NCI-H1694 treated with DMSO at 0.1 percent for 48 hours (cell line): ENCODE measurements at places on chromosomes 7 and 10.
A peak's percentile ranks its signal among the peaks of the same experiment; 100 is the strongest.

- DNase-seq = no peak
These were observed 63.5 kb downstream of the FRMPD2 start for GRCh38 chr10:48210966-48211365.

GRCh38 chr10:112973805-112974204 lies 23.8 kb downstream of the TCF7L2 start:
- no peak for DNase-seq

- DNase-seq = no peak
These were observed 75.5 kb downstream of the NRP1 start for GRCh38 chr10:33258967-33259366.

- DNase-seq = no peak
These were observed 9.5 kb upstream of the LMTK2 start for GRCh38 chr7:98097042-98097645.

- no peak for DNase-seq
These were observed 117.6 kb upstream of the DNAJB12 start for GRCh38 chr10:72472306-72472705.

GRCh38 chr7:22411977-22412693 lies 55.2 kb upstream of the RAPGEF5 start:
- no peak for DNase-seq

DNA sequence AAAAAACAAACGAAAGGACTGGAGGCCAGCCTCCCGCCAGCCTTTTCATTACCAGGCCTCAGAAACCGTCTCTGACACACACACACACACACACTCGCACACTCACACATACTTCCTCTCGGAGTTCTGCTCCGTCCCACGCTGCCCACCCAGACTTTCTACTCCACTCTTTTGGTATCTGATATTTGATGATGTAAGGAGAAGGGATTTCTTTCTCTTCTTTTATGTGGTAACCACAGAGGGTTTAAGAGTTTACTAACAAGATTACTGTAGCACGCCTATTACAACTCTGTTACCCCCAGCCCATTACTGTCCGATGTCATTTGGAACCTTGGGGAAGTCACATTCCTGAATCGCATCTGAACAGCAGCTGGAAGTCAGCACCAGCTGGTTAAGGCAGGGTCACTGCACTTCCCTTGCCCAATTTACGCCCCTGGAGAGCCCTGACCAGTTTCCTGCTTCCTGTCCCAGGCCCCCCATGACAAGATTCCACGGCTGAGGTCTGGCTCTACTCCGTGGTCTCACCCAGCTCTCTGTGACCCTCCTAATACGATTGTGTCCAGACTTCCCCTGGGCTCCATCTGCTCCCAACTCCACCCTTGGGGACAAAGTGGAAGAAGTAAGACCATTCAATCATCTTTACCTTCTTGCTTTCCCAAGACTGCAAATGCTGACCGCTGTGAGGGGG lies 1.1 kb downstream of the DENND2A start:
- no peak for DNase-seq

GRCh38 chr10:118924493-118924892 lies 105.0 kb upstream of the NANOS1 start:
- DNase-seq = no peak

DNA sequence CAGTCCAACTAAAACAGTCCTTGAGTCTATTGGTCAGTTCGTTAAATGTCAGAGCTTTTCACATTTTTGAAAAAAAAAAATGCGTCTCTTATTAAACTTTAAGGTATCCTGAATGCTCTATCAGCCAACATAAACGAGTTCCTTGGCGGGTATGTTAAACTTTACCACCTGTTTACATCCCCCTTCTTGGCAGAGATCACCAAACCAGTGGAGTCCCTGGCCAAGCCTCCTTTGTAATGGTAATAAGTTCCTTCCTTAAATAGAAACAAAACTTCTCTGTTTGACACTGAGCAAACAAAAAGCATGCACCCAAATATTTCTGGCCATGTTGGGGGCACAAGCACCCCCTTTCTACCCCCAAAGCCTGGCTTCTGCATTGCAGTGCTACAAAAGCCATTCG lies 3.2 kb downstream of the TRIL start:
- DNase-seq = no peak

DNA sequence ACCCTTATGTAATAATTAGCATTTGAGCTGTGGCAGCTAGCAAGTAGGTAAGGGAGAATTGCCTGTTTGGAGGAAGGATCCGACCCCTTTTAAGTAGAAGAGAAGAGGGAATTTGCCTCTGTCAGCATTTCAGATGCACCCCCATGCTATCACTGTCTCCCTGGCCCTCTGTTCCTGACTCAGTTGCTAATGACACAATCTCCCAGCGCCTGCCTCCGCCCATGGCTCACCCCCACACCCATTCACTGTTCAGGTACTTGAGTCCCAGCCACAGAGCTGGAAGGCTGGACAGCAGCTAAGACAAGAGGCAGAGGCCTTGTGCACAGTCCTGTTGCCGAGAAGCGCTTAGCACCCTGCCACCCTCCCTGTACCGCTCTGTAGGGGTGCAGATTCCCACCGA lies 512.3 kb upstream of the GALNT17 start:
- no peak for DNase-seq

DNA sequence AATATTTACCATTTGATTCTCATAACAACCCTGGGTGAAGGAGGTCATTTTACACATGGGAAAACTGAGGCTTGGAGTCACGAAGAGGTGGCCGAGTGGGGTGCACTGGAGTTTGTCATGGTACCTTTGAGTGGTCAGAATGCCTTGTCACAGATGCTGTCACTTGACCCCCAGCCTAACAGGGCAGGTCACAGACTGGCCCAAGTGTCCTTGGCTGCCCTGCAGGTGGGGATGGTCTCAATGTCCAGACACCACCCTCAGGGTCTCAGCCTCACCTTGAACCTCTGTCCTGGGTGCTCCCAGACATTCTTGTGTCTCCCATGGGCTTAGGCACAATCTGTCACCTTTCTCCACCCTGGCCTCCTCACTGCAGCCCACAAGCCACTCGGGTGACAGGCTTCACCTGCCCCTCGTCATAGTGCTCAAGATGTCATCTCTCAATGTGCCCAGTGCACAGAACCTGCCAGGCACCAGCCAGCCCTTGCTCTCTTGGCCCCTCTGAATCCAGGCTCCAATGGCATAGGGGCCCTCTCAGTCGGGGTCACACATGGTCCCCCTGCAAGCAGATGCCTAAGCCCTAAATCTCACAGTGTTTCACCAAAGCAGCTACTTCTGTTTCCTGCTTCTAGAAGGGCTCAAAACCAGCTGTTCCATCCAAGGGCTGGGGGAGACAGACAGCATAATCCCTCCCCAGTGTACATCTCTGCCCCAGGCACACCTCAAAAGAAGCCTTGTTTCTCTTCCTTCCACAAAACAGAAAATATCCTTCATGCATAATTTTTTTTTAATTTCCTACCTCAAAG lies 76.8 kb upstream of the NANOS1 start:
- DNase-seq = no peak

- no peak for DNase-seq
These were observed 204.7 kb downstream of the EBF3 start for GRCh38 chr10:129759214-129760002.

- DNase-seq = no peak
These were observed 20.2 kb downstream of the TAS2R16 start for GRCh38 chr7:122975341-122975740.

DNA sequence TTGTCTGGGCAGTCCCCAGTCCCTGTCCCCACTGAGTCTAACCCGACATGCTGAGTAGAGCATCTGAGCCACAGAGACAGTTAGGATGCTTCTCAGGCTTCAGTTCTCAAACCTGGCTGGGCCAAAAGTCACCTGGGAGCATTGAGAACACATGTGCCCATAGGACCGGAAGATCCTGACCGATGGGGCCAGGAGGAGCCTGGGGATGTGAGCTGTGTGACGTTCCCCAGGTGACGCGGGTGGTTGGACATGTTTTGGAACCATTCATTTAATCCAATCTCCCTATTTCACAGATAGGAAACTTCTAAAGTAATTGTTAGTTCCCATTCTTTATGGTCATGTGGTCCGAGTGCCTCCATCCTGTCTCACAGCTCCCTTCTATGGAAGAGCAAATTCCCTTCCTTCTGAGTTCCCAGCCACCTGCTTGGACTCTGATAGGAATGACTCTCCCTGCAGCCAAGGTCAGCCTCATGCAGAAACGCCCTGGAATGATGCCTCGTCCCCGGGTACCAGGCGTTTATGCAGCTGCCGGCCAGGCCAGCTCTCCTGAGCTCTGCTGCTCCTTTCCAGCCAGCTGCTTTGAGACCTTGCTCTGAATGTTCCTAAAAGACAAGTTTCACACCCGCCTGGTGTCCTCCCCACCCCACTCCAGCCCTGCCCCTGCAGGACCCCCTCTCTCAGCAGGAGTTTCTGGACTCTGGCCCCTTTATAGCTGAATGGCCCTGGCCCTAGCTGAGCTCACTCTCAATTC lies 166.5 kb upstream of the RHEB start:
- no peak for DNase-seq

- DNase-seq = no peak
These were observed 1176.2 kb downstream of the DNAJB9 start for GRCh38 chr7:109745677-109746410.

GRCh38 chr10:95260397-95260881 lies 30.4 kb downstream of the PDLIM1 start:
- no peak for DNase-seq

- DNase-seq = no peak
These were observed 174.7 kb upstream of the GRB10 start for GRCh38 chr7:50957431-50957830.

DNA sequence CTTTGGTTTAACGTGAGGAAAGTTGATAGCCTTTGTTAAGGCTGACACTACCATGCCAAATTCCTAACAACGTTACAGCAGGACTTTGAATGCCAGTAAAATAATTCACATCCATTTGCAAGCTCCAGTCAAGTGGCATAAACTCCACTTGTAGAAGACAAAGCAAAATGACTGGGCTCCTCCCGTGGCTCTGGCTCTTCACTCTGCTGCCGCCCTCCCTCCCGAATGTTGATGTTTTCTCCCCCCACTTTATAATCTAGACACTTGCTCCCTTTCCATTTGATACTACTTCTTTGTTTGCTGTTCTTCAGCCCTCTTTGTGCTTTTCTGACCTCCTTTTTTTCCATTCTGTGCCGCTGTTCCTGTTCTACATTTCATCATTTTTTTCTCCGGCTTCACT lies 22.8 kb upstream of the ITGB8 start:
- no peak for DNase-seq

DNA sequence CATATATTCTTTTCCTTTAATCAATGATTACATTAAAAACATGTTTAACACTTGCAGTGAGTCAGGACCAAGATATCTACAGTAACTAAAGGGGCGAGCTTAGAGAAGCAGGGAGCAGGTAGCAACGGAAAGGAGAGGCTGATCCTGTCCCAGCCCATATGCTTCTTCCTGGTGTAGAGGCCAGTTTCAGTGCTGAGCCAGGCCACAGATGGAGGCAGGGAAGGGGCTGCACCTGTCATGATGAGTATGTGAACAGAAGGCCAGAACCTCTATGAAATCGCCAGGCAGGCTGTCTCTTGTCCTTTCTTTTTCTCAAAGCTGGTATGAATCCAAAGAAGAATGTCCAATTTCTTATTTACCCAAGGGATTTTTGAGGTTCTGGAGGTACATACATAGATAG lies 16.3 kb downstream of the REEP3 start:
- DNase-seq = peak; percentile 73

DNA sequence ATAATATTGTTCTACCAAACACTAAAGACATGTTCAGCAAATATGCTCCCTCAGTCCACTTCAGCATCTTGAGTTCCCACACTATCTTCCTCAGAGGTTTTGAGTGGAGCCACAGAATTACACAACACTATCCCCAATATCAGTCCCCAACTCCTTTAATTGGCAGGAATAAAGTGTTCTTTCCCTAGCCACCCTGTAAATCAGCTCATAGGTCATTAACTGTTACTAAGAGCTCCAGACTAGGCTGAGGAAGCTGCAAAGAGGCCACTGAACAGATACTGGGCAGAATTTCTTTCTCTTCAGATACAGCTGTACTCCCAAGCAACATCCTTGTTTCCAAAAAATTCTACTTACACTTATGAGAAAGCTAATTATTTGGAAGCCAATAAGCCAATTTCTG lies 11.6 kb upstream of the KAT6B start:
- no peak for DNase-seq
